ENCODE measurements at places on chromosomes 7 and 10.

GRCh38 chr7:24457219-24457558 is 116.1 kb upstream of the PALS2 start:
- DNase-seq, result no peak

DNA sequence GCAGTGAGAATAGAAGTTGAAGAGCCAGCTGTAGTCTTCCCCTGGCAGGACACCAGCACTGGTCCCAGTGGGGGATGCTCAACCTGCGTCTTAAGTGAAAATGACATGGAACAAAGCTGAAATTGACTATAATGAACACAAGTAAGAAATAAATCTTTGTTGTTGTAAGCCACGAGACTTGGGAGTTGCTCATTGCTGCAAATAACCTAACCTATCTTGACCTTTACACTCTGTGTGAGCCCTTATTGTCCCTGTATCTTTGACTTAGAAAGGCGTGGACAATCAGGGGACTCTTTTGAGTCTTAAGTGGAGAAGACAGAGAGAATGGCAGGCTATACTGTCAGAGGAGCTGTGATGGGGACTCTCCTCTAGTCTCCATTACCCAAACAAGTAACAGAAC is 16.9 kb downstream of the ZC3HAV1L start:
- DNase-seq, result no peak

- no peak for DNase-seq
These were observed 7.4 kb downstream of the POLR1F start for GRCh38 chr7:19701471-19701870.

DNA sequence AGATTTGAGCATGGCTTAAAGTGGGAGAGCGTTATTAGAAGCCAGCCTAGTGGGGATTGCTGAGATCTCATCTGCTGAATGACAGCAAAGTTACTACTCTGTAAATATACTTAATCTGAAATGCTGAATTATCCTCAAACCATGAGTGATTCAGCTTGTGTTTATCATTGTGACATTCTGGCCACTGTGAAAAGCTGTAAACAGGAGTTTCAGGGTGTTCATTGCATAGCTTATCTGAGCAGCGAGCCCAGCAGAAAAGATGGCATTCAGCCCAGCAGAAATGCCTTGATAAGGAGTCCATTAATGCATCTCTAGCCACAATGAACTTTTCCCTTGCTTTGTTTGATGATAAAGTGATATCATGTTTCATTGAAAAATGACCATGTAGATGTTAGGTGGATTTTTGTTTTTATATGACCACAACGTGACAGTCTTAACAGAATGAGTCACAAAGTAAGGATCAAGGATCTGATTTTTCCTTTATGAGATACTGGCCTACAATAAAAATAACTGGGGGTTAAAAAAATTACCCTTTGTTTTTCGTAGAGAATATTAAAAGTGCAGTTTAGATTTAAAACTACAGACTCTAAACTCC is 7.8 kb downstream of the TES start:
- no peak for DNase-seq

DNA sequence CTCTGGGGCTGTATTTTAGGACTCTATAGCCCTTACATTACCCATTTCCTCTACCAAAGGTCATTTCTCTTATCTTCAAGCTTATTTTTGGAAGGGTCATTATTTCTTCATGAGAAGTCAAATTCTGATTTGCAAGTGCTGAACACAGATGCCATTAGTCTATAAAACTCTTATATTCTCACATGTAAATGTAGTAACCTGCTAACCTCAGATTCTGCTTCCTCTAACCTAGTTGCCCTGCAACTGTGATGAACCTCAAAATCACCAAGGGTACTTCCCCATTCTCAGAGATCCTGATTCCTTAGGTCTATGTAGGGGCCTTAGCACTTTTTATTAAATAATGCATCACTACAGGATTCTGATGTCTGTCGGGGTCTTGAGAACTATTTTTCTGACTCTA is 6.3 kb downstream of the FAS start:
- no peak for DNase-seq

DNA sequence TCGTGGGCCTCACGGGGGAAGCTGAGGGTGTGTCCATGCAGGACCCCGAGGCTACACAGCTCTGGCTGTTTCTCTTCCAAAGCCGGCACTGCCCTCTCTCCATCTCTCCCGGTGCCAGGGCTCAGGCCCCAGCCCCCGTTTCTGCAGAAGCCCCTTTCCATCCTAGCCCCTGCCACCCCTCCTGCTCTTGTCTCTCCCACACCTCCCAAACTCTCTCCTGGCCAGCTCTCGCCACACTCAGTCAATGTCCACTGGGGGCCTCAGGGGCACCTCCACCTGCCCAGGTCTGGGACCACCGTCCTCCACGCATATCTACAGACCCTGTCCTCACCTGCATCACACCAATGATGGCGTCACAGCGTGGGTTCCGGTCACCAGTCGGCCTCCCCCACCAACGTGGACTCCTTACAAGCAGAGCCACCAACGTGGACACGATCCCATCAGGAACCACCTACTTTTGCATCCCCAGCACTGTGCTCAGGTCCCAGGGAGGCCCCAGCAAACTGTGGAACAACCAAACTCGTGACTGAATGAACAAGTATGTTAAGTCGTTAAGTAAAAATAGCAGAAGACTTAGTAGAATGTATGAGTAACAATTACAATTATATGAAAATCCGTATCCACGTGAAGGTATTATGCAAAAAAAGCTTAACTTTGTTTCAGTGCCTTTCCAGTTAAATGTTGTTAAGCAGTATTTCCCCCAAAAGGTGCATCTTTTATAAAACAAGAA is 38.4 kb downstream of the DIP2C start:
- DNase-seq, result no peak

DNA sequence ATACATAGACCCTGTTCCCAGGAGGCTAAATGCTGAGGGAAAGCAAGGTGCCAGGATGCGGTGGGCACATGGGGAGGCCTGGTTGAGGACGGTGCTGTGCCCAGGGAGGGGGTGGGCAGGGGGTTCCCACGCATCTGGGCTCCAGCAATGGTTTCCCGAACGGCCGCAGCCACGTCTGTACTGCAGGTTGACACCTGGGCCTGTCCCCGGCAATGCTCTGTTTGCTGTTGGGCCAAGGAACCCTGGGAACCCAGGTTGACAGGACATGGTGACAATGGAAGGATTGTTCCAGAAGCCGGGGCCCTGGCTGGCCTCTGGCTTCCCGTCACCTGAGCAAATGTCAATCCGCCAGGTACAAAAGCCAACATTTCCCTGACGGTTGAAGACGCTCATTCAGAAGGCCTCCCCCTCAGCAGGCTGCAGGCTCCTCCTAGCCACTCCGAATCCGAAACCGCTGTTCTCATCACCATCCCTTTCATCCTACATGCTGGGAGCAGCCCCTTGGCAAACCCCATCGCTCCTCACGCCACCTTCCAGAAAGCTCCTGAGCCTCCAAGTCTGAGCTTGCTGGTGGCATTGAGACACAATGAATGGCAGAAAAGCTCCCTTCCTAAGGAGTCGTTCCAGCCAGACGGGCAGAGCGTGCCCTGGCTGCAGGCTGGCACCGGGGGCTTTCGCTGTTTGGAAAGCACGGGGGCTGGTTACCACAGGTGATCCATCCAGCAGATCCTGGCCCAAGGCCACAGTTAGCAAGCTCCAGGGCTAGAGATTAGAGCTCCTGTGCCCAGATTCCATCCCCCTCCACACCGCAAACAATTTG is 31.2 kb downstream of the SPOCK2 start:
- DNase-seq, result no peak

DNA sequence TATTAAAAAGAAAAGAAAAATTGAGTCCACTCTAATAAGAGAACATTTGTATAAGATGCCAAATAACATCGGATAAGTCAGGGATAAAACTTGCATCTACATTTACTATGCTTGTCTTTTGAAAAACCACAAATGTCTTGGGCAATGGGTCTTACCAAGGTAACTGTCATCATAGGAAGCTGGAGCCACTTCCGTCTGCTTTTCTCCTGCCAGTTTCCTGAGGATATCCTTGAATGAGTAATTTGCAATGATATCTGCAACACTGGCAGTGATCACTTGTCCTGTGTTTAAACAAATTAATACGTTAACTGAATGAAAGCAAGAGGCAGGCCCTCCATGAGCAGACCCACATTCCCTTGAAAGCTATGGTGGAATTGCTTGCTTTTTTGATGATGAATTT is 47.3 kb downstream of the ITGA8 start:
- no peak for DNase-seq

DNA sequence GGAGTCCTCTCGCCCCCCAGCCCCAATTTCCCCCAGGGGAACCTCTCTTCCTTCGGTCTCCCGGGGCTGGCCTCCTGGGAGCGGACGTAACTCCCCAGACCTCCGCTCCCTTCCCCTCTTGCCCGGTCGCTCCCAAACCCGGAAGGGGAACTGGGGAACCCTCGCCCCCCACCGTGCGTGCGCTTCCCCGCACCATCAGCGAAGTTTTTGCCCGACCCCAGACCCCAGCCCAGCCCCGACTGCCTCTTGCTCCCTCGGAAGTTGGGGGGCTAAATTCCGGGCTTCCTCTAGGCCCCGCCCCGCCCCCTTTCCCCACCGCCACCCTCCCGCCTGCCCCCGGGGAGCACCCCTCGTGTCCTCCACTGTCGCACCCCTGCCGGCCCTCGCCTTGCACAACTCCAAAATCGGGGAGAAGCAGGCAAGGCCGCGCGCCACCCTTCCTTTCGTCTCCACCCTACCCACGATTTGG is 436 bp downstream of the GNB2 start:
- DNase-seq, result peak; percentile 73

GRCh38 chr10:63210611-63211196 is 77.6 kb downstream of the NRBF2 start:
- no peak for DNase-seq

DNA sequence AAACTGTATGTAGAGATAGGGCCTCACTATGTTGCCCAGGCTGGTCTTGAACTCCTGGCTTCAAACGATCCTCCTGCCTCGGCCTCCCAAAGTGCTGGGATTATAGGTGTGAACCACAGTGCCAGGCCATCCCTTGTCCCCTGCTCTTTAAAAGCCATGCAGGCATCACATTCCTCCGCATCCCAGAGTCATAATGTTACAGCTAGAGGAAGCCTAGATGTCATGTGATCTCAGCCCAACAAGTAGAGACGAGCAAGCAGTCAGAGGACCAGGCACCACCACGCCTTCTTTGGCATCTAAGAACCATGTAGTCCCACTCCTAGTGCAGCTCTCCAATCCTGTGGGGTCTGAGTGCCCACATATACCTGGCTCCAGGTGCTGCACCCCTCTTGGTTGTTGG is 13.1 kb downstream of the PODXL start:
- DNase-seq, result peak; percentile 25

DNA sequence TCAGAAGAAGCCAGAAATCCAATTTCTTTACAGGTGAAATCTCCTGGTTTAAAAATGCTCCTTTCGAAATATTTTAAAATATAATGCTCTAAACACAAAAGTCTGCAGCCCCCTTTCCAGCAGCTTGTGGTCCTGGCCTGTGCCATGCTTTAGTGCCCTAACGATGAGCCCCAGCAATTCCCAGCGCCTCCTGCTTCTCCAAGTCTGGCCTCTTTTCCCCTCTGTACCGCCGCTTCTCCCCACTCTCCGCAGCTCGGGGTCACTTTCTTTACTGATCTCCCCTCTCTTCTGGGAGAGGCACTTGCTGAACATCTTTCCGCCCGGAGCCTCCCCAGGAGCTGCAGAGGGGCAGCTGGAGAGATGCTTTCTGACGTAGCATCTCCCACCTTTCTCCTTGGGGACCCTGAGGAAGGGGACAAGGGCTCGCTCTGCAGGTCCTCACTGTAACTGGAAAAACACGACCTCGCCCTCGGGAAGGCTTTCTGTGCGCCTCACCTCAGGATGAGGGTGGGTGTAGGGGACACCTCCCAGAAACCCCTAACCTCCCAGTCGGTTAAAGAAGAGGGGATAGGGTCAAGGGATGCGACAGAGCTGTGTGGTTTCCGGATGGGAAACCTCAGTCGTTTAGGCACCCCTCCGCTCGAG is 565 bp upstream of the INA start:
- DNase-seq, result no peak

- no peak for DNase-seq
These were observed 411.8 kb upstream of the MGMT start for GRCh38 chr10:129055225-129055624.

DNA sequence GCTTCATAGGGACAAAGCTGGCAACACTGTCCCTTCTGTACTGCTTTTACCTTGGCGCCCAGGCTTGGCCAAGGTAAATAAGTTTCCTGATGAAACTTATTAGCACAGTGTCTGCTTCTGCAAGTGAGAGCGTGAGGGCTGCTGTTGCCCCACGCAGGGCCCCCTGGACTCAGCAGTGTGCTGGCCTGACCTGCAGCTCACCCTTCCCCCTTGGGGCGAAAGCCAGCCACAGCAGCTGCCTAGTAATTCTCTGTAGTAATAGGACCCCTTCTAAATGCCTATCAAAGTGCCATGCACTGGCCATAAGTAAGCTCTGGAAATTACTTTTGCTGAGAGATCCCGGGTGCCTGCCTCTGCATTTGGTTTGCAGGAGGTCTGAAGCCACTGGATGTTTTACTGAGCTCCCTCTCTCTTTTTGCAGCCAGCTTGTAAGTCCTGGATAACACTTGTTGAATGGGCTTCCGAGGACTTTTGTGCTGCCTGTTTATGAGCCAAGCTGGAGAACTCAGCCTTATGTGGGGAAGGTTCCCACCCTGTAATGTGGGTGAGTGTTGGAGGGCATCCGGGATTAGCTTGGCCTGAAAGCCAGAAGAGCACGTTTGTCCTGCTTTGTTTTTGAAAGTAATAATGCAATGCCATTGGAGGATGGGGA is 293.9 kb downstream of the C7orf25 start:
- no peak for DNase-seq

All from aorta (tissue), 5 donors.